ENCODE measurements at places on chromosomes 7 and 10. TPM values are rescaled to one million over a fixed set of nuclear protein-coding genes. Genes with fewer than 3 reads are reported as not detected.
A peak's percentile ranks its signal among the peaks of the same experiment; 100 is the strongest.

IFIT1B gene
- not detected for total RNA-seq

- no peak for DNase-seq
- no peaks in the 10 kb centered on the region for H3K4me1 ChIP-seq
- H3K4me3 ChIP-seq, result no peak overlapping the region
- no peaks in the 10 kb centered on the region for H3K27me3 ChIP-seq
These were observed 11.5 kb upstream of the AASS start for GRCh38 chr7:122155566-122155965.

- no peaks in the 10 kb centered on the region for H3K36me3 ChIP-seq
- no peak for DNase-seq
- H3K4me3 ChIP-seq, result no peak overlapping the region
- H3K27me3 ChIP-seq, result no peaks in the 10 kb centered on the region
- no peaks in the 10 kb centered on the region for H3K4me1 ChIP-seq
- H3K27ac ChIP-seq, result no peak overlapping the region
These were observed 76.0 kb downstream of the ATE1 start for GRCh38 chr10:121851786-121852185.

DNA sequence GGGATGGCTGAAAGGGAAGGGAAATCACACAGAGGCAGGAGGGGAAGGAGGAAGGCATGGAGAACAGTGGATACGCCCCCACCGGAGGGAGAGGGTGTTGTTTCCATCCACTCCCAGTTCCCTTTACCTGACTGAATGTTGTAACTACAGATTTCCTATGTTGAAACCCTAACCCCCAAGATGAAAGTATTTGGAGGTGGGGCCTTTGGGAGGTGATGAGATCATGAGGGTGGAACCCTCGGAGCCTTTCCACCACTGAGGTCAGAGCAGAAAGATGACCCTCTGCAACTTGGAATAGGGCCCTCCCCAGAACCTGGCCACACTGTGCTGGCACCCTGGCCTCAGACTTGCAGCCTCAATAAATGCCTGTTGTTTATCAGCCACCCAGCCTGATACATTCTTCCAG is 48.6 kb upstream of the CNPY1 start:
- no peaks in the 10 kb centered on the region for H3K36me3 ChIP-seq
- H3K27me3 ChIP-seq, result no peaks in the 10 kb centered on the region
- no peak for DNase-seq
- H3K4me1 ChIP-seq, result no peaks in the 10 kb centered on the region
- no peak overlapping the region for H3K4me3 ChIP-seq

EBF3 gene
- 1.9 TPM for total RNA-seq

DNA sequence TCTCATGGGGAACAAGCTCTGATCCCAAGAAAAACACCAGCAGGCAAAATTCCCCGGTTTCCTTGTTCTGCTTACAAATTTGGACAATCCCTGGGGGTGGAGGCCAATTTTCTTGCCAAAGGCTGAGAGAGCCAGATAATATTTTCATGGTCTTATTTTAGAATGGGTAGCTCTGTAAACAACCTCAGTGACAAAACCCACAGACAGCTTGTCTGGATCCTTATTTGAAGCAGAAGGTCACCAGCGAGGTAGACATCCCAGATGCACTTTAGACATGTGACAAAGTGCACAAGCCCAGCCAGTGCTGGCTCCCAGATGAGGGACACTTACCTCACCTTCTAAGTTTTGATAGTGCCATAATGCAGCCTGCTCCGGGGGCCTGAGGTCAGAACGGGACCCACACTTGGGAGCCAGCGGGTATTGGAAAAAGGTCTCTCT is 102.6 kb upstream of the DDC start:
- no peaks in the 10 kb centered on the region for H3K4me1 ChIP-seq
- no peak for DNase-seq
- H3K27me3 ChIP-seq, result no peaks in the 10 kb centered on the region
- no peak overlapping the region for H3K4me3 ChIP-seq

TAC1 gene
- total RNA-seq, result 2.1 TPM

RAMP3 gene
- total RNA-seq, result 89.1 TPM

GRCh38 chr7:34457329-34457728 is 200.7 kb upstream of the NPSR1 start:
- H3K36me3 ChIP-seq, result no peaks in the 10 kb centered on the region
- DNase-seq, result no peak
- H3K4me1 ChIP-seq, result no peaks in the 10 kb centered on the region

DNA sequence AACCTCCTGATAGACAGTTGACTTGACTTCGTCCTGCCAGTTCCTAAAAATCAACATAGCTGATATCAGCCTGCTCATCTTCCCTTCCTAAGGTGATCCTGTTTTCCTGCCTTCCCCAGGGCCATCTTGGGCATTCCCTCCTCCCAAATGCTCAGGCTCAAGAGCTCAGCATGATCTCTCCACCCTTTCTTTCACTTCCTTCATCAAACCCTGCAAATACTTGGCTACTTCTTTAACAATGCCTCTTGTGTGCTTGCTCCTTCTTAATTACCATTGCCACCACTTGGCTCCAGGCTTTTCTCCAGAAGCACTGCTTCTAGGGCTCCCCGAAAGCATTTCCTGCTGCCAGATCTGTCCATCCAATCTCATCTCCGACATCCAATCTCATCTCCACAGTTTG is 7.3 kb downstream of the FSCN3 start:
- no peak for DNase-seq
- H3K4me3 ChIP-seq, result no peak overlapping the region
- no peaks in the 10 kb centered on the region for H3K36me3 ChIP-seq
- H3K4me1 ChIP-seq, result no peaks in the 10 kb centered on the region
- no peak overlapping the region for H3K27ac ChIP-seq

DNA sequence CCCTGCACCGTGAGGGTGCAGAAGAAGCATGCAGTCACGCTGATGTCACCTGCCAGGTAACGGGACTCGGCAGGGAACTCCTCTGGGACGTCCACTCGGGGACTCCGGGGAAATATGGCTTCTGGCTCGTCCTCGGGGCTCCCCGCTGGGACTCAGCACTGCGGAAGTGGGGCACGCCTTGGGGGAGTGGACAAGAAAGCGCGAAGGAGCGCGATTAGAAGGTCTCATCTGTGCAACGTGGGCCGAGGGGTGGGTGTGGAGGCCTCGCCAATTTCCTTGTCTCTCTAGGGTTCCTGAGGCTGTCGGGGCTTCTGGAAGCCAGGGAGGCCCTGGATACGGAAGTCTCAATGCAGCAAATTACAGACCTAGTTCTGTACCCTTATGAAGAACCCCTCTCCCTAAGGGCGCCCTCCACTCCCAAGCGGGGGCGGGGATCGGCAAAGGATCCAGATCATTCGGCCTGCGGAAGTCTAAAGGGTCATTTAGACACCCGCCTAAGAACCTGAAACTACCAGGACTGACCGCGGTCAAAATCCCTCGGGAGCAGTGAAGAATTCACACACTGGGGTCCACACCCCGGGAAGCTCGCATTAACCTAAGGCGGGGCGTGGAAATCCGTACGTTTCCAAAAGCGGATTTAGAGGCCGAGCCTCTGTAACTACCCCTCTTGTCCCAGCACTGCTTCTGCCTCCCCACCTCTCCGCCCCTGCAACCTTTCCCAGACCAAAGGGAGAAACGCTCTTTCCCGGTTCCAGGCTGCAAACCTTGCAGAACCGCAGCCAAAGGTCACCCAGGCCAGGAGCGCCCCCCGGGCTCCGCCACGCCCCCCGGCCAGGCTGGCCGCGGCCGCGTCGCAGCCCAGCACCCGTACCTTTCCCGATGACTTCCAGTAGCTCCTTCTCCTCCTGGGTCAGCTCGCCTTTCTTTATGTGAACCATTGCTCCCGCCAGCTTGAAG is 640 bp downstream of the ANKMY2 start:
- H3K4me3 ChIP-seq, result peak overlapping the region; percentile 79
- DNase-seq, result peak; percentile 77
- H3K27ac ChIP-seq, result peak overlapping the region; percentile 93
- no peaks in the 10 kb centered on the region for H3K36me3 ChIP-seq
- H3K27me3 ChIP-seq, result no peaks in the 10 kb centered on the region

- no peaks in the 10 kb centered on the region for H3K27me3 ChIP-seq
- DNase-seq, result no peak
- H3K4me1 ChIP-seq, result no peaks in the 10 kb centered on the region
- no peak overlapping the region for H3K4me3 ChIP-seq
- no peak overlapping the region for H3K27ac ChIP-seq
- H3K36me3 ChIP-seq, result no peaks in the 10 kb centered on the region
These were observed 26.4 kb downstream of the RAB11FIP2 start for GRCh38 chr10:118020365-118020764.
